Stimulated activated CD4-positive, alpha-beta T cell treated with anti-CD3 and anti-CD28 coated beads, Interleukin-1b, Interleukin-23, amount 100 ng/mL, for 48 hours (primary cell): ENCODE measurements at places on chromosomes 5 and 9.
A peak's percentile ranks its signal among the peaks of the same experiment; 100 is the strongest.

- no peak for DNase-seq
Observed at GRCh38 chr9:100731557-100731956, 153.7 kb downstream of the CAVIN4 start.

DNA sequence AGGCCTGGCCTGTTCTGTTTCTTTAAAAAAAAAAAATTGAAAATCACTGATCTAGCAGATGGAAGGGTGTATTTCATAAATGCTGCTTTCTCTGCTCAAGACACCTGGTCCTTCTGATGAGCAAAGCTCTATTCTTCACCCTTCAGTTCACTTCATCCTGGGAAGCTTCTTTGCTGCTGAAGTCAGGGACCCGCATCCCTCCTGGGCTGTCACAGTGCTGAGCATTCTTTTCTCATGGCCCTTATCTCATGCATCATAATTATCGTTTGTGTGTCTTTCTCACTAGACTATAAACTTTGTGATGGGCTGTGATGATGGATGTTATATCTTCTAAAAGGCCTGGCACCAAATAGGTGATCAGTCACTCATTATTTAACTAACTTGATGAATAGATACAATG is 461.0 kb downstream of the GADD45G start:
- no peak for DNase-seq

DNA sequence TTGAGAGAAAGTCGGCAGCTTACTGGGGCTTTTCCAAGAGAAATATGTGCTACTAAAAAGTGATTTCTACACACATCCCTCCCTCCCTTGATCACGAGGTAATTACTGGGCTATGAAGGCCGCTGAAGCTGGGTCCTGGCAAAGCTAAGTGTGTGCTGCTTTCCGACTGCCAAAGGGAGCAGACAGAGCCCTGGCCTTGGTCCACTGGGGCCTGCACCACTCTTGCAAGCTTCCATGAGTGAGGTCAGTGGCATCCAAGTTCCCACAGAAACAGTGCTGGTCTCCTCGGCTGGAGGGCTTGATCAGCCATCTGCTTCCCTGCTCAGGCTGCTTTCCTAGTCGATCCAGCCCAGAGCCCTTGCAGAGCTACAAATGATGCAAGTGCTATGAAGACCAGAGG is 154.8 kb upstream of the LHFPL2 start:
- no peak for DNase-seq

- no peak for DNase-seq
Observed at GRCh38 chr9:91963711-91964240, 13.7 kb upstream of the ROR2 start.

- no peak for DNase-seq
Observed at GRCh38 chr5:158305861-158306260, 446.9 kb upstream of the CLINT1 start.

GRCh38 chr9:131289301-131290035 is at the start of gene PLPP7:
Gene PLPP7 (plus strand): TSS chr9:131289723. CDS start chr9:131289998, 275 bp downstream.
- no peak for DNase-seq

DNA sequence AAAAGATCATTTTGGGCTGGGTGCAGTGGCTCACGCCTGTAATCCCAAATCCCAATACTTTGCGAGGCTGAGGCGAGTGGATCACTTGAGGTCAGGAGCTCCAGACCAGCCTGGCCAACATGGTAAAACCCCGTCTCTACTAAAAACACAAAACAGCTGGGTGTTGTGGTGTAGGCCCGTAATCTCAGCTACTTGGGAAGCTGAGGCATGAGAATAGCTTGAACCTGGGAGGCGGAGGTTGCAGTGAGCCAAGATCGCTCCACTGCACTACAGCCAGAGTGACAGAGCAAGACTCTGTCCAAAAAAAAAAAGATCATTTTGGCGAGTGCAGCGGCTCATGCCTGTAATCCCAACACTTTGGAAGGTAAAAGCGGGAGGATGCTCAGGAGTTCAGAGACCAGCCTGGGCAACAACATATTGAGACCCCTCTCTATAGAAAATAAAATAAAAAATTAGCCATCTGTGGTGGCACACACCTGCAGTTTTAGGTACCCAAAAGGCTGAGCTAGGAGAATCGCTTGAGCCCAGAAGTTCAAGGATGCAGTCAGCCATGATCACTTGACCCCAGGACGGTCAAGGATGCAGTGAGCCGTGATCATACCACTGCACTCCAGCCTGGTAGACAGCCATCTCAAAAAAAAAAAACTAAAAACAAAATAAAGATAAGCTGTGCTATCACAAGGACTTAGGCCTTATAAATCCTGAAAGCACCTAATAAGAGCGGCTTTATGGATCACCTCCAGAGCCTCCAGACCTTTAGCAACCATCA is 16.2 kb downstream of the PPP2CA start:
- DNase-seq, result no peak

DNA sequence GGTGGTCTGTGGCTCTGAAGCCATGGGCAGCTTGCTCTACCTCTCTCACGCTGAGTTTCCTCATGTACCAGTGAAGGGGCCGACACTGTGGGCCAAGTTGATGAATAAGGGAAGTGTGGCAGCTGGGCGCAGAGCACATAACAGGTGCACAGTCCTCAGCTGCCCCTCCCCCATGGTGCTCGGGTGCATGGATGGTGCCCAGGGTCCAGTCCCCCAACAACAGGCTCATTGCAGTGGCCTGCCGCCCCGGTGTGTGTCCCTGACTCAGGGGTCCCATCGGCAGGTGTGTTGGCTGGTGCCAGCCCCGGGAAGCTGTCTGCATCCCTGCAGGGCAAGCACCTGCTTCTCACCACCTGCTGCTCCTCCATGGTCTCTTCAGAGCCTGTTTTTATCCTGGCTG is 36.6 kb downstream of the COL5A1 start:
- DNase-seq, result no peak

- no peak for DNase-seq
Observed at GRCh38 chr9:706073-706472, 135.4 kb upstream of the DMRT1 start.

DNA sequence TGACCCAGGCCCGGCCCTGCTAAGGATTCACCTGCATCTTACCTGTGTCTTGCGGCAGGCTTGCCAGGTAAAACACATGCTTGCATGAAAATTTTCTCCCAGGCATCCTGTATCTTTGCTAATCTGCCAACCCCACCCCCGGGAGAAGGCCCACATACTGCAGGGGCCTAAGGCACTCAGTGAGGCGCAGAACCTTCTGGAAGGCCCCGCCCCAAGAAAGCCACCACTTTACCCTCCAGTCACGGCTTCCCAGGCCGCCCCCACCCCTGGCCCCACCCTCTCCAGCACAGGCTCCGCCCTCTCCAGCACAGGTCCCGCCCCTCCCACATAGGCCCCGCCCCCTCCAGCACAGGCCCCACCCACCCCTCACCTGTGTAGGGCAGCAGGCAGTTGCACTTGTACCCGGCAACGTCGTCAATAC is 29.8 kb upstream of the SEC16A start:
- DNase-seq, result peak; percentile 34

- DNase-seq, result no peak
Observed at GRCh38 chr5:138545919-138546562, 3.0 kb upstream of the ETF1 start.

DNA sequence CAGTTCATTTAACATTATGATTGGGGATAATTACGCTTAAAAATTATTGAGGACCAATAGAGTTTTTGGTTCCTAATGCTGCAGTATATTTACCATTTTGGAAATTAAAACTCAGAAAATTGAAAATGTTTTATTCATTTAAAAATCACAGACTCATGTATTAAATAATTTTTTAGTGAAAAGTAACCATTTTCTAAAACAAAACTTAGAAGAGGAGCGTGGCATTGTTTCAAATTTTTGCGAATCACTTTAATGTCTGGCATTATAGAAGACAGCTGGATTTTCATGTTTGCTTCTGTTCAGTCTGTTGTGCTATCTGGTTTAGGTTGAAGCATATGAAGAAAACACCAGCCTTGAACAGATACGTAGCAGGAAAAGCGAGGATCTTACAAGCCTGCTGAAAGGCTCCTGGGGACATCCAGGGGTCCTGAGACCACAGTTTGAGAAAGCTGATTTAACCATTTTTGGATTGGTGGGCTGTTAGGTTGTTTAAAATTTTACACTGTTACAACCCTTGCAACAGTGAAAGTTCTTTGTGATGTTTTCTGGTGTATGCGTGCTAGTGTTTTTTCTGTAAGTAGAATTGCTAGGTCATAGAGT is 1.6 kb downstream of the ZFYVE16 start:
- DNase-seq, result no peak

DNA sequence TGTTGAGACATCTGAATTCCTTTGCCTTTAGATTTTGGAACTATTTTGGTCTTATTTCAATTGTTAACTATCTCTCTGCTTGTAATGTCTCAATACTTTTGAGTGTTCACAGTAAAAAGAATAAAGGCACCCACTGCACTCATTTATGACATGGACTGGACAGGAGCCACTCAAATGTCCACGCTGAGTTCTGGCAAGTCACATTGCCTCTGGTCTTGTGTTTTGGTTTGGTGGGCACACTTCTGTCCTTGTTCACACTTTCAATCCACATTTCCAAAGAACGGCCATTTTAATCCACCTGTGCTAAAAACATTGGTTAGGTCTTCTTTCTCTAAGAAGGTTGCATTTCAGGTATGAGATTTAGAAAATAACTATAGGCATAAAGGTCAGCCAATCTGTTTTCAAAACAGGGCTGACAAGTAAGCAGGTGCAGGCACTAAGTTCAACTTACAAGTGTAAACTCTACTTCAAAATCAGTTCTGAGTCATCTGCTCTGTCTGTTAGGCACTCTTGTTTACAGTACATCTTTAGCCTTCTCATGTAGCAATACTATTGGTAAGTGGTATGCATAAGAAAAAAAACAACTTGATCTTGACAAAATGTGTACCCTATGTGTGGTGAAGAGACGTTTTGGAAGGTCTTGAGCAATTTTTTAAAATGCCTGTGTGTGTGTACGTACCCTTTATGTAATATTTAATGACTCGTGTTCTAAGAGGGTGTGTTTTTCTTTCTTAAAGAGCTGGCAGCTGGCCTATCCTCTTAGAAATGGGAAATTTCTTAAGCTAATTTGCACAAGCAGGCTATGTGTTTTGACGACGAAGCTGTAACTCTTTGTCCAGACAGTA is 31.5 kb upstream of the ZFAND5 start:
- DNase-seq, result no peak

DNA sequence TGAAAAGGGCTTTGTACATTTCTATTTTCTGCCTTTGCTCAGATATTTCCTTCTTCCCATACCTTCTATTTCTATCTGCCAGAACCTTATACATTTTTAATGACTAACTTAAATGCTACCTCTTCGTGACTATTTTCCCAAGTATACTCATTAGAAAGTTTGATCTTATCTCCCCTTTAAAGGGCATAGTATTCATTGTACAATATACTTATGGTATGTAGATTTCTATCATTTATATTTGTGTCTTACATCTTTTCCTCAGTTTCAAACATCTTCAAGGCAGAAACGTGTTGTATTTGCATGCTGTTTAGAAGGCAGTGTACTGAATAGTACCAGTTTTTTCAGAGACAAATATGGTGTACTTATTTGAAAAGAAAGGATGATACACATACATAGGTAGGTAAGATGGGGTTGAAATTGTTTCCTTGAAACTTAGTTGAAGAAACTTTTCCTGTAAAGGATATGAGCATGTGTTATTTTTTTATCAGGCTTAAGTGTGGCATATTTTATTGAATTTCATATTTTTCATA is 518.1 kb upstream of the NUDT12 start:
- DNase-seq, result no peak

DNA sequence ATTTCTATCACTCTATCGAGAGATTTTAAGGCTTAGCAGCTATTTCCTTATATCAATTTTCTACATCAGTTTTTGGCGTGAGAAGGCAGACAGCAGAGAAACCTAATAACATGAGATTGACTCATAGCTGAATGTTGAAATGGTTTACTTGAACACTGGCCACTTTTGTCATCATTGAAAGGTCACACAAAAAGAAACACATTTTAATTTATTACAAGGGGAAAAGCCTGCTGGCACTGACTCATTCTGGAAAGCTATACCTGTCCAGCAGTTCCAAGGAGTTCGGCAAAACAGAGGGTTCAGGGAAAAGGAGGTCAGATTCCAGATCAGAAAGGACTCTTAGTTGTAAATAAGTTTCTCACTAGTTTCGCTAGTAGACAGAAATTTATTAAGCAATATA is 566.4 kb downstream of the DNAH5 start:
- DNase-seq, result no peak
